ENCODE measurements at places on chromosomes 7 and 10.

DNA sequence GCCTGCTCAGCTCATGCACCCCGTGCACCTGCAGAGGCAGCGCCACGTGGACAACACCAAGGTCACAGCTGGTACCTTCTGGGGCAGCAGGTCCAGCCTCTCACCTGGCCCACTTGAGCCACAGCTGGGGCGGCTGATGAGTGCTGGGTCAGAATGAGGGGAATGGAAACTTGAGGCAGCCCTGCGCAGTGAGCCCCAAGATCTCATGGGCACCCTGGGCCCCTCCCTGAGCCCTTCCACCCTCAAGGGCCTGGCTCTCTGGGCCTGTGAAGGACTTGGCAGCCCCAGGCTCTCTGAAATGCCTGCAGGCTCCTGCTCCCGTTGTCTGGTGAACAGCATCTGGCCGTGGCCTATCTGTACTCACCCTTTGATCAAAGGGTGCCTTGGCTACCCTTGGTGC lies 112.7 kb downstream of the TCERG1L start:
- DNase-seq, result no peak

GRCh38 chr10:929960-930624 lies 1.4 kb downstream of the LARP4B start:
- no peak for DNase-seq

DNA sequence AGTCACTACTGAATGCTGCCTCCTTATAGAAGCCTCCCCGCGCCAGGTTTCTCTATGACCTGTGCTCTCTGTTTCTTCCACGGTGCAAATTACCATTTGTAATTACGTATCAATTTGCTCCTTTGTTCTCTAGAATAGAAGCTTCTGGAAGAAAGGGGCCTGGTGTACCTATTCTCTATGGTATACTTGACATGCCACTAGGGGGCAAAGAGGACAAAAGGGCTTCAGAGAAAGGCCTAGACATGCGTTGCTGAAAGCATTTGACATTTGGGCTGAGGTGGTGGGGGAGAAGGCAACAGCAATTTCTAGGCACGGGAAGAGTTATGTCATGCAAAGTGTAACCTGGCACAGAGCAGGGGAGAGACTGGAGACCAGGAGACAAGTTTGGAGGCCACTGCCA lies 148.7 kb downstream of the WDR11 start:
- no peak for DNase-seq

GRCh38 chr7:103966593-103967277 lies 22.7 kb downstream of the RELN start:
- DNase-seq, result no peak

DNA sequence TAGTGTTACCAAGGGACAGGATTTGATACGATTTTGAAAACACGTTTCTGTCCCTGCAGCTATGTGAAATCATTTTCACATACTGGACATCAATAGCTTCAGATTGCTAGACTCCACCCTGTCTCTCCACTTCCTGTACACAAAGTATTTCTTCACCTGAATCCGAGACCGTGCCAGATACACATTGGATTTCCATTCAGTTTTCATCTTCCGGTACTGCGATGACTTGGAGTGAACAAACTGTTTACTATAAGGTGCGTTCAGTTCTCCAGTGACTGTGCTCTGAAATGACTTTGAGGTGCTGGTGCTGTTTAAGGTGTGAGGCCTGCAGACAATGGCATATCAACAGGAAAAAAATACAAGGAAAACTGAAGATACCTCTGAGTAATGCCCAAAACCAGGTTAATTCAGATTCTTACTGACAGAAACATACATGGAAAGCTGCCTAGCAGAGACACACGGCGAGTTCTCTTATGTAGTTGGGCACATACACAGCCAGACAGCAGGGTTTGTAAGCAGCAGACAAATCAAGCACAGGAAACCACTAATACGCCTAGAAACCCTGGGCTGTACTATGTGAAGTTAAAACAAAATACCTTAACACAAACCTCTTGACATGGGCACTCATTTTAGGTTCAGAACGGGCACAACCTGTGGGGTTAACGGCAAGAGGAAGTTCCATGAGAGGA lies 119.2 kb downstream of the GALNT11 start:
- no peak for DNase-seq

GRCh38 chr10:13272164-13272571 lies 27.7 kb downstream of the PHYH start:
- DNase-seq, result no peak

GRCh38 chr10:86446987-86447386 lies 74.6 kb downstream of the WAPL start:
- no peak for DNase-seq

DNA sequence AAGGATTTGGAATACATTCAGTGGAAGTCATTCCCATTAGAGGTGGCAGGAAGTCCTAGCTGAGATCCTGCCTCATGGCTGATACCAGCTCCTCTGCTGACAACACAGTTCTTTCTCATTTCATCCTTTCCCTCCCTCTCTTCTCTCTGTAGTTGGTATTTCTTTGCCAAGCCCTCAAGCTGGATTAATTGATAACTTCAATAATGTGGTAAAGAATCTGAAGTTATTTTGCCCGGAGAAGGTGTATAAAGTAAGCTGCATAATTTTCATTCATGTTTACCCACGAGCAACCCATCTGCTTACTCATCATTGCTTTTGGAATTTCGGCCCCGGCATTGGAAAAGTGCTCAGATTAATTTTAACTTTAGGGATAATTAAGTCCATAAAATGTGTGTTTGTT lies 85.2 kb upstream of the PLPP4 start:
- no peak for DNase-seq

All from esophagus squamous epithelium (tissue), 5 donors.